ENCODE measurements at places on chromosomes 6 and 20.

GRCh38 chr6:141313986-141314385, 818.7 kb upstream of the GJE1 start:
- DNase-seq = no peak

DNA sequence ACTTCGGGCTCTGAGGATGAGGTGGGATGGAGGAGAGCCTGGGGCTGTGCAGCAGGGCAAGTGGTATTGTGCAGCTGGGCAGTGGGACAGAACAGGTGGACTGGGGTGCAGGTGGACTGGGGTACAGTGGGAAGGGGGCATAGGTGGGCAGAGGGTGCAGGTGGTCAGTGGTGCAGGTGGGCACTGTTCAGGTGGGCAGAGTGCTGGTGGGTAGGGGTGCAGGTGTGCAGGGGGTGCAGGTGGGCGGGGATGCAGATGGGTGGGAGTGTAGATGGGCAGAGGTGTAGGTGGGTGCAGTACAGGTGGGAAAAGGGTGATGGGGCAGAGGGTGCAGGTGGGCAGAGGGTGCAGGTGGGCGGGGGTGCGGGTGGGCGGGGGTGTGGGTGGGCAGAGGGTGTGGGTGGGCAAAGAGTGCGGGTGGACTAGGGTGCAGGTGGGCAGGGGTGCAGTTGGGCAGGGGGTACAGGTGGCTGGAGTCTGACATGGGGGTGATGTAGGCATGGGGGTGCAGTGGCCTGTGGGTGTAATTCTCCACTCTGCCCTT, 20.4 kb downstream of the BHLHE23 start:
- DNase-seq = no peak

DNA sequence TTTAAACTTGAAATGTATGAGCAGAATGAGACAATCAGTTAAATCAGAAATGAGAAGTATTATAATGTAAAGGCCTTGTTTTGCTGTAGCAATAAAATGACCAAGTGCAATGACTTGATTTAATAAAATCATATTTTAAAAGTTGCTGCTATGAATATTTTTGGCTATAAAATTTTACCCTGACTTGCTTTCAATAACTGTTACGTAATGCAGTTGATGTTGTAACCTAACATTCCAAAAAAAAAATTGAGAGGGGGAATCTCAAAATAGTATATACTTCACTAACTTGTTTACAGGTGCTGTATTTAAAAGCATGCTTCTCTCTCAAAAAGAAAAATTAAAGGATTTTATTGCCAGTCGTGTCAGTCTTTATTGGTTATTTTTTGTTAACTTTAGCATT, 71.6 kb upstream of the ADGRF4 start:
- no peak for DNase-seq

DNA sequence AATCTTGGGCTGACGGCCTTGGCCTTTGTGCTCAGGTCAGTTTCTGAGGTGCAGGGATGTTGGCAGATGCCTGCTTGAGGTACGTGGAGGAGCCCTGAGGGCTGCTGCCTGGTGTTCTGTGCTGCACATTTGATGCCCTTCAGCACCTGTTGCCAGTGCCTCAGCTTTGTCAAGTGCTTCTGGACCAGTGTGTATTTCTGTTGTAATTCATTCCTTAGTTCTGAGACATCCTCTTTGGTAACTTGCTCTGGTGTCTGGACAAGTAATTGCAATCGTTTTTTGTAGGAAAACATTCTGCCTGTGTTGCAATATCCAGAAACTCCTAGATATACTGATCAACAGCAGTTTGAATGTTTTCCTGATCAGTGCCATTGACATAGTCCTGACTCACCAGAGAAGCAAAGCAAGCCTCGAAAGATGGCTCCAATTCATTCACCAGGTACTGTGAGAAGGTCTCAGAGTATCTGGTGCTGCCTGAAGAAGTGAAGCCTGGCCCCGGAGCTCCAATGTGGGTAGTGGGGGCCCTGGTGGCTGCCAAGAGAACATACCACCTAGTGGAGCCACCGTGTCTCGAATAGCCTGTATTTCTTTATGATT, 26.7 kb downstream of the ZNF337 start:
- DNase-seq = peak; percentile 84

GRCh38 chr6:64330694-64331307, 695.2 kb downstream of the PHF3 start:
- DNase-seq = peak; percentile 69

DNA sequence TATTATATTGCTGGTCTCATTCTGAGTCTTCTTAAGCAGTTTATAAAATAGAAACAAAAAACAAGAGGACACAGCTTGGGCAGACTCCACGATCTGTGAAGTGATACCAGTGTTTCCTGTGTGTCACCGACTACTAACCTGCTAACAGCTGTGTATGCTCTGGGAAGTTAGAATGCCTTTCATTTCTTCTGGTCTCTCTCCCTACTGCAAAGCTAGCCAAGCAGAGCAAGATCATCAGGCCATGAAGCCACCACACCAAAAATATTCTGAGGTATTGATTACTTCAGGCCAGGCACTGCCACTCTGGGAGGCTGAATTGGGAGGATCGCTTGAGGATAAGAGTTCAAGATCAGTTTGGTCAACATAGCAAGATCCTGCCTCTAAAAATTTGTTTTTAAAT, 46.9 kb upstream of the SMIM29 start:
- DNase-seq = no peak

GRCh38 chr6:28269492-28269891, 2.5 kb downstream of the ZSCAN26 start:
- DNase-seq = peak; percentile 97

GRCh38 chr6:97021194-97021593, 96.7 kb downstream of the KLHL32 start:
- DNase-seq = no peak

Data from GM23248 (cell line).